ENCODE measurements at places on chromosomes 16 and 17. TPM values are rescaled to one million over a fixed set of nuclear protein-coding genes. Genes with fewer than 3 reads are reported as not detected.

The LRRC3C gene
- total RNA-seq: not detected

The GGT6 gene
- total RNA-seq: 1.0 TPM

The TMC5 gene
- total RNA-seq: 9.1 TPM

The CNTNAP4 gene
- 0.38 TPM for total RNA-seq

The WSCD1 gene
- total RNA-seq: 16.1 TPM

The KRTAP9-4 gene
- total RNA-seq: not detected

The TTYH2 gene
- 2.2 TPM for total RNA-seq

DNA sequence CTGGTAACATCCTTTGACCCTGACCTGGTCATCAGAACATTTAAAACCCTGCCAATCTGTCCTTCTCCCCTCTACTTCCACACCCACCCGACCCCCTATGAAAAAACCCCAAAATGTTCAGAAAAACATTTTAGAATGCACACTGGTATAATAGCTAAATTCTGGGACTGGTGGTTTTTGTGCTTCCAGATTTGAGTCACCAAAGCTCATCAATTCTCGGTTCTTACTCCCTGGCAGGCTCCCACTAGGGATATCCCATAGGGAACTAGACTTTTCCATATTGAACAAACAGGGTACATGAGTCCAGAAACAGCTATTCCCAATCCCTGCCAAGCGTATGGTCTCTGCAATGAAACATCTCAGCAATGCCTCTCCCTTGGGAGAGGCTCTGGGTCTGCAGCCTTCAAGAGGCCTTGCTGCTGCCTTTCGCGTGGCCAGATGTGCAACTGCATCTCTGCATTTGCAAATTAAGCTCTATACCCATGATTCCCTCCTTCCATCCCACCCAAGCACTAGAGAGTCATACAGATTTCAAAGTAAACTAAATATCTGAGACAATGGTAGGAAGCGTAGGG, 67.7 kb downstream of the SMG6 start:
- no peak for DNase-seq
- H3K4me1 ChIP-seq: peaks cover 37% of the 10 kb centered on the region
- H3K36me3 ChIP-seq: peaks cover 6% of the 10 kb centered on the region
- H3K4me3 ChIP-seq: peak overlapping the region; percentile 28

GRCh38 chr17:77531641-77532040, 390.9 kb downstream of the SEC14L1 start:
- peaks cover 27% of the 10 kb centered on the region for H3K27me3 ChIP-seq
- peaks cover 4% of the 10 kb centered on the region for H3K4me1 ChIP-seq
- H3K27ac ChIP-seq: no peak overlapping the region
- no peak overlapping the region for H3K4me3 ChIP-seq
- no peak for DNase-seq

- no peaks in the 10 kb centered on the region for H3K36me3 ChIP-seq
- no peaks in the 10 kb centered on the region for H3K27me3 ChIP-seq
- DNase-seq: no peak
These were observed 45.9 kb downstream of the AXIN2 start for GRCh38 chr17:65515512-65515911.

DNA sequence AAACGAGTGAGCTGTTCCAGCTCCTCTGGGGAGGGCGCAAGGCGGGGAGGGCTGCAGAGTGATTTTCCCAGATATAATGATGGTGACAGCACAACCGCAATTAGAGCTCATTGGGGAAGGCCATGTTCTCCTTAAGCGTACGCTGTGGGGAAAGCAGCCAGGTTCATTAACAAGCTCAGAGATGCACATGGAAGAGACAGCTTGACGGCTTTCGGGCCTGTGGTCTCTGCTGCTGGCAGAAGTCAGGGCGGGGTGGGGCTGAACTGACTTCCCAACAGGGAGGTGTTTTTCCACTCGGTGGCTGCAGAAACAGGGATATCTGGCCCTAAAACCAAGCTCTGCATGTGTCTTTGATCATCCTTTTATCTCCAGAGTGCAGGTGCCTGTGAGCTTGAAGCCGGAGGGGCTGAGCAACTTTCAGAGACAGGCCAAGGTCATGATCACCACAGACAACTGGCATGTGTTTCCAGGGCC, 24.0 kb upstream of the CACNG1 start:
- H3K27ac ChIP-seq: no peak overlapping the region
- no peak for DNase-seq
- peaks cover 17% of the 10 kb centered on the region for H3K4me1 ChIP-seq
- no peaks in the 10 kb centered on the region for H3K36me3 ChIP-seq

DNA sequence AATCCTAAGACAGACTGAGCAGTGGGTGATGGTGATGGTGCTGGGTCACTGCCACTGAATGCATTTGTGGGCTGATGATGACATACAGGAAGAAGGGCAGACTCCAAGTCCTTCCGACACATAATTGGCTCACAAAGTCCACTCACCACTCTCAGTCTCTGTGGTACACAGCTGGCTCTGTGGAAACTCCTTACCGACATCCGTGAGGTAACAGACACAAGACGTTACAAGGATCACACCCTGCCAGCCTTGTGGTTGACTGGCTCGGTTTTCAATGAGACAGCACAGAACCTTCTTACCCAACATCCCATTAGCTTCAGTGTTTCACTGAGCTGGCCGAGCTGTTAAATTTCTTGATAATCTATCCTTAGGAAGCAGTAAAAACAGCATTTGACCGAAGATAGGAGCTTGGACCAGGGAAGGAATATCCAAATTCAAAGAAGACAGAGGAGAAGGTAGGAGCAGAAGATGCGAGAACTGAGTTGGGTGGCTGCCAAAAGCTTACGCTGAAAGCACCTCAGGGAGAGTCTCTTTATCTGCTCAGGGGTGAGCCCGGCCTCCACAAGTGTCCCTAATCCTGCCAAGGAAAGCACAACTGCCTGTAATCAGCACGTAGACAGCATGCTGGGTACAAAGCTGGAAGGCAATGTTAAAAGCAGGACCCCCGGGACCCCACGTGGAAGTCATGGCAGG, 5.5 kb upstream of the MXRA7 start:
- H3K4me1 ChIP-seq: peaks cover 9% of the 10 kb centered on the region
- peaks cover 6% of the 10 kb centered on the region for H3K36me3 ChIP-seq
- no peak overlapping the region for H3K27ac ChIP-seq
- no peak overlapping the region for H3K4me3 ChIP-seq
- DNase-seq: no peak

- no peak overlapping the region for H3K27ac ChIP-seq
- peaks cover 23% of the 10 kb centered on the region for H3K27me3 ChIP-seq
- no peak for DNase-seq
- H3K36me3 ChIP-seq: no peaks in the 10 kb centered on the region
- H3K4me1 ChIP-seq: no peaks in the 10 kb centered on the region
These were observed 9.1 kb upstream of the PHF12 start for GRCh38 chr17:28960256-28961061.

DNA sequence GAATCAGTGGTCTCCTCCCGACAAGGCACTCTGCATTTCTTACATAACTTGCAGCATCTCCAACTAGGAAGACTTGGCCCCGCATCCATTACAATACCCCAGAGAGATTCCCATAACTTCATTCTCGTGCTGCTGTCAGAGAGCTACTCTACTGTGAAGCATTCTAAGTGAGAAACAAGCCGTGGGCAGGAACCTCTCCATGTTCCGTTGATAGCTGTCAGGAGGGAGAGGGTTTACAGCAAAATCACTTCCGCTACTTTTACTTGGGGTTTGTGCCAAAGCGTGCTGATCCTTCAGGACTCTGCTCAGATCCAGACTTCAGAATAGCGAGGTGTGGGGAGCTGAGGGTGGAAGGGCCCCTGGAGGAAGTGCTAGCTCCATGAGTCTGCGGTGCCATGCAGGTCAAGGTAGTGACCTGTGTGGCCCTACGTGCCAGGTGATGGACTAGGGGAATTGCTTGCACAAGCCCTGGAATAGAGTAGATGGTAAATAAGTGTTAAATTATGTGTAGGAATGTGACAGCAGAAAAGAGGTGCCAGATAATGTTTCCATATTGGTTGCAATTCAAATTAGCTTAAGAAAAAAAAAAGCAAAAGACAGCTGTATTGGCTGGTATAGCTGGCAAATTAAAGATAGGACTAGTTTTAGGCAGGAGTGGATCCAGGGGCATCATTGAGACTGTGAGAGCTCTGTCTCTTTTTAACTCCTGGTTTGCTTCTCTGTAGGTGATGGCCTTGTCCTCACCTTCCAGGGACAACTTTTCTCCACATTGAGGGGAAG, 358.5 kb upstream of the ERCC4 start:
- no peak overlapping the region for H3K4me3 ChIP-seq
- no peaks in the 10 kb centered on the region for H3K4me1 ChIP-seq
- DNase-seq: no peak
- no peaks in the 10 kb centered on the region for H3K36me3 ChIP-seq
- no peak overlapping the region for H3K27ac ChIP-seq
- H3K27me3 ChIP-seq: peaks cover 35% of the 10 kb centered on the region

- peaks cover 10% of the 10 kb centered on the region for H3K36me3 ChIP-seq
- H3K27ac ChIP-seq: peak overlapping the region; percentile 100
- no peak for DNase-seq
- peak overlapping the region; percentile 99 for H3K4me3 ChIP-seq
These were observed 550 bp downstream of the EIF4A3 start for GRCh38 chr17:80146121-80147034.

DNA sequence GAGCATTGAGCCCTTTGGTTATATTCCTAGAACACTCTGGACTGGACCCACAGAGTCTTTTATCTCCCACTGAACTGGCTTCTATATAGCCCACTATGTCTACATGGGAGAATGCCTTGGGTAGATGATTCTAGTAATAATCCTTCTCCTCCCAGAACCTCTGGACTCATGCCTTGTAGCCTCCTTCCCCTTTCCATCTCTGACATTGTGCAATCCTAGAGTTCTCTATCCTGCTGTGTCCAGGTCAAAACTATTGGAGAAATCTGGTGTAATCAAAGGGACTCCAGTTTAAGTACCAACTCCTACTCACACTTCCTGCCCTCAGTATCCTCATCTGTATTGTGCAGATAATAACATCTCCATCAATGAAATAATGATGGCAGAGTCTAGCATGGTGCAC, 9.1 kb downstream of the RCVRN start:
- DNase-seq: no peak
- H3K4me3 ChIP-seq: no peak overlapping the region
- no peak overlapping the region for H3K27ac ChIP-seq

DNA sequence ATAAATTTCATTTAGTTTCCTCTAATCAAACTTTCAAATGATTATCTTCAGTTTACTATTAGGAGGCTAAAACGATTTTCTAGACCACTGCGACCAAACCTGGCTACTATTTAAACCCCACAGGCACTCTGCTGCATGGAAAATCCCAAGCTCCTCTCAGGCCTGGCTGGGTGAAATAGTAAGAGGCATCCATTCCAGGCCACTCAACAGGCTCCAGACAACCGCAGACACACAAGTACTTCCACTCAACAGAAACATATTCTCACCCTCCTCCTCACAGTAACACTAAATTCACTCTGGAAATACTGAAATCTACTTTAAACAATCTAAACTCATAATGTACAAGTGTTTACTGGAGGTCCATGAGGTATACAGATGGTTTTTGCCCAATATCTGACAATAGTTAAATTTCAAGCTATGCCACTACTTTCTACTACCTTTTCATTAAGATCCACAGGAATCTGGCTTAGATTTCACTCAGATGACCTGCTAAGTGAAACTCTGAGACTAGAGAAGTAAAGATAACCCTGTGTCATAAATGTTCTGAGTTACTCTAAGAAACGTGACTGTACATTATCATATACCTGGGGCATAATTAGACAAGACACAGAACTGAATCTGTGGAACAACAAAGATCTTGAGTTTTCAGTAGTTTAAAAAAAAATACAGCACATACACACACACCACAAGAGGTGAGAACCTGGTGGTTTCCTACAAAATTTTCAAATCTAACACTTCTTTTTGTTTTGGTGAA, 10.4 kb downstream of the VPS53 start:
- peak overlapping the region; percentile 30 for H3K27ac ChIP-seq
- peaks cover 6% of the 10 kb centered on the region for H3K4me1 ChIP-seq
- no peak overlapping the region for H3K4me3 ChIP-seq
- no peaks in the 10 kb centered on the region for H3K27me3 ChIP-seq

GRCh38 chr17:27990100-27990499, 52.4 kb upstream of the NLK start:
- H3K27me3 ChIP-seq: peaks cover 16% of the 10 kb centered on the region
- no peaks in the 10 kb centered on the region for H3K36me3 ChIP-seq
- no peak for DNase-seq
- H3K27ac ChIP-seq: no peak overlapping the region

DNA sequence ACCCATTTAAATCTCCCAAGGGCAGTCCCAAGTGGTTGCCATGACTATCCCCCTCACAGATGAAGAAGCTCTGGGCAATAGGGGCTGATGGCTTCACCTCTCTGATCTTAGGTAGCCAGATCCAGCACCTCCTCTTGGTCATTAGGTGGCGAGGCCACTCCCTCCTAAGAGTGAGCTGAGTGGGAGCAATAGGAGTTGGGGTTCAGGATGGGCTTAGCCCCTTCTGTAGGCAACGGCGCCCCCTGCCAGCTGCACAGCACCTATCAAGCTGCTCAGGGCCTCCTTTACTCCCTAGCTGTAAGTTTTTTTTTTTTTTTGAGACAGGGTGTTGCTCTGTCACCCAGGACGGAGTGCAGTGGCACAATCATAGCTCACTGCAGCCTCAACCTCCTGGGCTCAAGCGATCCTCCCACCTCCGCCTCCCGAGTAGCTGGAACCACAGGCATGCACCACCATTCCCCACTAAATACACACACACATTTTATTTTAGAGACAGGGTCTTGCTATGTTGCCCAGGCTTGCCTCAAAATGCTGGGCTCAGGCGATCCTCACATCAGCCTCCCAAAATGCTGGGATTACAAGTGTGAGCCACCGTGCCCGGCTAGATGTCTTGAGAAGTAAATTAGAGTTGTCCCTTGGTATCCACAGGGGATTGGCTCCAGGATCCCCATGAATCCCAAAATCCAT, 3.5 kb upstream of the RRAD start:
- H3K4me1 ChIP-seq: peaks cover 13% of the 10 kb centered on the region
- H3K36me3 ChIP-seq: peaks cover 4% of the 10 kb centered on the region
- H3K27ac ChIP-seq: no peak overlapping the region
- H3K27me3 ChIP-seq: peaks cover 39% of the 10 kb centered on the region
- no peak overlapping the region for H3K4me3 ChIP-seq

DNA sequence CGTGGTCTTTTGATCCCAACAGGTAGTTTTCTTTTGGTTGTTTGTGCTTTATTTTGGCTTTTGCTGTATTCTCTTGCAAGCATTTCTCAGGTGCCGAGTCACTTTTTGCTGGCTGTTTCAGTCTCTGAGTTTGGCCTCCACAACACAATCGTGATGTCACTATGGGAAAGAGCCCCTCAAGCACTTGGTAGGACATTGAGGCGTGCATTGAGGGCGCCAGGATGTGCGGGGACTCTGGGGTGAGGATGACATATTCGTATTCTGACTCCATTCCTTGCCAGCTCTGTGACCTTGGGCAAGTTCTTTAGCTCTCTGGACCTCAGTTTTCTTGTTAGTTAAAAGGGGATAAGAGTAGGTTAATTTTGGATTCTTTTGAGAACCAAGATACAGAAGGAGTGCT, 13.0 kb downstream of the KSR1 start:
- no peak overlapping the region for H3K4me3 ChIP-seq
- no peak for DNase-seq
- no peak overlapping the region for H3K27ac ChIP-seq
- H3K27me3 ChIP-seq: no peaks in the 10 kb centered on the region
- H3K4me1 ChIP-seq: peaks cover 46% of the 10 kb centered on the region

DNA sequence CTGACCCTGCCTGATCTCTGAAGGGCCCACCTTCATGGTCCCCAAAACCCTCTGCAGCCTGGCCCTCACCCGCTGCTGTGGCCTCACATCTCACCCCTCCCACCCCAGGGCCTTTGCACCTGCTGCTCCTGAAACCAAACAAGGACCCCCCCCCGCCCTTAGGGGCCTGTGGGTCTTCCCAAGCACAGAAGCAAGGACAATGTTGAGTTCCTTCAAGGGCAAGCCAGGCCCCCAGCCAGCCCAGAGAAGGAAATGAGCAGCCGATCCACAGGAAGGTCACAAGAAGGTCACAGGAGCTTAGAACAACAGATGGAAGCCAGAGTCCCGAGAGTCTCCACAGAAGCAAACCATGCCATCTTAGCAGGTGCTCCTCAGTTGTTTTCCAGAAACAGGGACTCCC, 493 bp upstream of the PDE6G start:
- no peaks in the 10 kb centered on the region for H3K36me3 ChIP-seq
- no peaks in the 10 kb centered on the region for H3K27me3 ChIP-seq
- no peak for DNase-seq
- no peak overlapping the region for H3K4me3 ChIP-seq
